ENCODE measurements at places on chromosomes 4 and X. TPM values are rescaled to one million over a fixed set of nuclear protein-coding genes. Genes with fewer than 3 reads are reported as not detected.
A peak's percentile ranks its signal among the peaks of the same experiment; 100 is the strongest.

MAGEA11 gene
- not detected for total RNA-seq

DNA sequence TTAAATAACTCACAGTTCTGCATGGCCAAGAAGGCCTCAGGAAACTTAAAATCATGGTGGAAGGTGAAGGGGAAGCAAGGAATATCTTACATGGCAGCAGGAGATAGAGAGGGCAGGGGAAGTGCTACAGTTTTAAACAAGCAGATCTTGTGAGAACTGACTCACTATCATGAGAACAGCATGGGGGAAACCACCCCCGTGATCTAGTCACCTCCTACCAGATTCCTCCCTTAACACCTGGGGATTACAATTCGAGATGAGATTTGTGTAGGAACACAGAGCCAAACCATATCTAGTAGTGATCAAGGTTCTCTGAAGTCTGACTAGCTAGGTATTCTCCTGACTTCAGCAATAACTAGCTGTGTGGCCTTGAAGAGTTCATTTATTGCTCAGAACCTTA lies 56.0 kb downstream of the BANK1 start:
- no peak for DNase-seq

PDK3 gene
- total RNA-seq = 22.7 TPM

GRCh38 chrX:20248592-20249192 lies 18.0 kb downstream of the RPS6KA3 start:
- DNase-seq = no peak

DNA sequence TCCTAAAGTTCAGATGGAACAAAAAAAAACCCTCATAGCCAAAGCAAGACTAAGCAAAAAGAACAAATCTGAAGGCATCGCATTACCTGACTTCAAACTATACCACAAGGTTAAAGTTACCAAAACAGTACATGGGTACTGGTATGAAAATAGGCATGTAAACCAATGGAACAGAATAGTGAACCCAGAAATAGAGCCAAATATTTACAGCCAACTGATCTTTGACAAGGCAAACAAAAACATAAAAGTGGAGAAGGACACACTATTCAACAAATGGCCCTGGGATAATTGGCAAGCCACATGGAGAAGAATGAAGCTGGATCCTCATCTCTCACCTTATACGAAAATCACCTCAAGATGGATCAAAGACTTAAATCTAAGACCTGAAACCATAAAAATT lies 44.2 kb upstream of the TMEM192 start:
- no peak for DNase-seq

GRCh38 chrX:120549483-120550452 lies 11.0 kb downstream of the CUL4B start:
- DNase-seq = no peak

GRCh38 chrX:153875391-153876111 lies 10.4 kb downstream of the L1CAM start:
- DNase-seq = peak; percentile 54

DNA sequence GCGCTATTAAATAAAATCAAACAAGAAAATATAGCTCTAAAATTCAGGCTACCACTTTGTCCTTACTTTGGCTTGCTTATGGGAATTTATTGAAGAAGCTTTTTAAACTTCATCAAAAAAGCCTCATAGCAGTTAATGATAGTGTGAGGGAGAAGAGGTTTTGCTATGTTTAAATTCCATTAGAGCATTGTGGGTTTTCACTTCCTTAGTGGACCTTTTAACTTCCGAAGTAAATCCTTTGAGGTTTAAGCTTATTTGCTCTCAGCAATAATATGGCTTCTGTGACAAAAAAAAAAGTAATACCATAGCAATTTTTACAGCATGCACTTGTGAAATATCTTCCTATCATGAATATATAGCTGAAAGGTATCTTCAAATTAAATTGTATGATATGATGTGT lies 120.2 kb upstream of the NDST4 start:
- DNase-seq = no peak

DNA sequence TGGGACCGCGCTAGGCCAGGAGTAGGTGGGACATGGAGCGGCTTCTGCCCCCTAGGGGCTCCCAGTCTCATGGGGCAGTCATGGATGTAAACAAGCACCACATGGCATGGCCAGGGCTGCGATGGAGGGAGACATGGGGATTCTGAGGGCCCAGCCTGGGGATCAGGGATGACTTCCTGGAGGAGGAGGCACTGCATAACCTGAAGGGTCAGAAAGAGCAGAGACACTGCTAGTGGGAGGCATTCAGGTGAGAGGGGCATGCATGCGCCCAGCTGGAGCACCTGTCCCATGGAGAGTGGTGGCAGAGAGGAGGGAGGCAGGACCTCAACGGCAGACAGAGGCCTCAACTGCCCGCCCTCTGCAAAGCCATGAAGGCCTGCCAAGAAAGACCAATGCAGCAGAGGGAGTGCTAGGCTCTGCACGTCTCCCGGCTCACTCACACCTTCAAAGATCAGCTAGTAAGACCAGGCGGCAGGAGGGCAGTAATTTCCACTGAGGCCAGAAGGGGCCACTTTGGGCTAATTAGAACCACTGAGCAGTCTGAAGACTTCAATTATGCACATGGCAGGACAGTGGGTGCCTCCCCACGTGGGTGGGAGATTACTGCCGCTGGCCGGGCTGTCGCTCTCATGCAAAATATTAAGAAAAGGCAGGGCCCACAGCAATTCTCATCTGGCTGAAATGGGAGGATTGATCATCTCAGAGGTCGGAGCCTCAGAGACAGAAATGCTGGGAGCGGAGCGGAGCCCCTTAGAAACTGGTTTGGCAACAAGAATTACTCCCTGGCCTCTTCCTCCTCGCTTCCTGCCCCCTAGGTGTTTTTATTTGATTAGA lies 69.6 kb downstream of the PPP2R2C start:
- DNase-seq = no peak

LGI2 gene
- 21.2 TPM for total RNA-seq

DNA sequence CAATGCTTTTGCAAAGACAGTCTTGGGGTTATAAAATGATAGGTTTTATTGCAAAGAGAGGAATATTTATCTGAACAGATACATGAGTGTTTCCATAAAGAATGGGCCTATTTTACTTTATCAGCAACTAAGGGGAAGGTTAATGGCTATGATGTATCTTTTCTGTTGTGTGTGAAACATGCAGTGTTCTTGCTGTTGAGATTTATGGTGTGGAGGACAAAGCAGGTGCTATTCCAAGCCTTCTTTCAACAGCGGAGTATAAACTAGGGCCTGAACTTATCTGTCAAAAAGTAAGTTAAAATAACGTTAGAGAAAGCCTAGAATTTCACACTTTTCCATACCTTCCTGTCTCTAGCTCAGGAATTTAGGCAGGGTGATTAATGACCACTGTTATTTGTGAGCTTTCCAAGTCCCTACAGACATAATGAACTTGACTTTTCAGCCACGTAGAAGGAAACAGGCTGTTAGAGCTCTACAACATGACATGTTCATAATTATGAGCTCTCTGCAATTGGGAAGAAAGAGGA lies 411.4 kb downstream of the IL1RAPL1 start:
- DNase-seq = no peak

DNA sequence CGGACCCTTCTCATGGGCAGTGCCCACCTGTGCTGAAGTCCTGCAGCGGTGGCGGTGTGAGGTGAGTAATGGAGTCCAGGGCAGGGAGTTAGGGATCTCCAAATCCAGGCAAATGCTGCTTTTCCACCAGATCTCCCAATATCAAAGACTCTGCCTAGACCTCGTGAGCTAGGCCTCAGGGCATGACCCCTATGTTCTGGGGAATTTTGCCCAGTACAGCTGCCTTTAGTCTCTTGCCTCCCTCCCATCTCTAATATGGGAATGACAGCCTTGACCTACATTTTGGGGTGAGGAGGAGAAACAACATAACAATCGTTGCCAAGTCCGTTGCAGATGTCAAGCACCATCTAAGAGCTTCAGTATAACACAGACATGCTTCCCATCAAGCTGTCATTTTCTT lies 7.3 kb downstream of the PAK3 start:
- DNase-seq = peak; percentile 17

All from uterus (tissue), 4 donors.